ENCODE measurements at places on chromosomes 1 and 21. TPM values are rescaled to one million over a fixed set of nuclear protein-coding genes. Genes with fewer than 3 reads are reported as not detected.

- no peak for ATAC-seq
Observed at GRCh38 chr1:34361781-34362357, 185.2 kb downstream of the C1orf94 start.

GRCh38 chr21:45507888-45508508 is 34.2 kb downstream of the SLC19A1 start:
- no peak for ATAC-seq

- no peak for ATAC-seq
Observed at GRCh38 chr1:158812336-158812735, 18.8 kb upstream of the MNDA start.

The RNF223 gene
- total RNA-seq: 22.3 TPM

The LEFTY1 gene
- not detected for total RNA-seq

The KRTAP24-1 gene
- total RNA-seq: not detected

Measured in esophagus mucosa (tissue), 1 donor.